ENCODE measurements at places on chromosomes 16 and 17.

DNA sequence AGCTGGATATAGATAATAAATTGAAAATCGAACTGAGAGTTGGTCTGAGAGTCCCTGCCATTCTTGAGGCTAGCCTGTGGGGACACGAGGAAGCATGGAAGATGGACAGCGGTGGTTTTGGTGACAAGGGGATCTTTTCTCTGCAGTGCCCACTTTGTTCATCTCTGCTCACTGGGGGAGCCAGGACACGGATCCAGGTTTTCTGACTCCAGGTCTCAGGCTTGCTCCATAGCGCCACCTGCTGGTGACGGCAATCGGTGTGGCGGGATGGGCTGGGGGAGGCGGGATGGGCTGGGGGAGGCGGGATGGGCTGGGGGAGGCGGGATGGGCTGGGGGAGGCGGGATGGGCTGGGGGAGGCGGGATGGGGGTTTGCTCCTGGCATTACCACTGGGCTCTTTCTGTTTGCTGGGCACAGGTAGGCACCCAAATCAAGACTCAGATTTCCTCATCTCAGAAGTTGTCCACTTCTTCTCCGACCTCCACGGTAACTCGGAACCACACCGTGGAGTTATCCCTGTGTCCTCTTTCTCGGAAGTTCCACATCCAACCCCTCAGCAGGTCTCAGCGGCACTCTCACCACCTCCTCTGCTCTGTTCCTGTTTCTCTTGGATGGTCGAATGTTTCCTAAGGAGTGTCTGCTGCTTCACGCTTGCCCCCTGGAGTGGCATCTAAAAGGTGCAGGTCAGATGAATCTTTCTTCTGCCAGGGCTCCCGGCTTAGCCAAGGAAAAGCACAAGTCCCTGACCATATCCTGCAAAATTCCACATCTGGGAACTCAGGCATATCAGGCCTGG, 142.4 kb downstream of the CYLD start:
- H3K36me3 ChIP-seq, result no peaks in the 10 kb centered on the region
- H3K4me3 ChIP-seq, result no peak overlapping the region
- H3K27me3 ChIP-seq, result no peaks in the 10 kb centered on the region
- H3K4me1 ChIP-seq, result no peaks in the 10 kb centered on the region
- no peak overlapping the region for H3K27ac ChIP-seq
- DNase-seq, result no peak

DNA sequence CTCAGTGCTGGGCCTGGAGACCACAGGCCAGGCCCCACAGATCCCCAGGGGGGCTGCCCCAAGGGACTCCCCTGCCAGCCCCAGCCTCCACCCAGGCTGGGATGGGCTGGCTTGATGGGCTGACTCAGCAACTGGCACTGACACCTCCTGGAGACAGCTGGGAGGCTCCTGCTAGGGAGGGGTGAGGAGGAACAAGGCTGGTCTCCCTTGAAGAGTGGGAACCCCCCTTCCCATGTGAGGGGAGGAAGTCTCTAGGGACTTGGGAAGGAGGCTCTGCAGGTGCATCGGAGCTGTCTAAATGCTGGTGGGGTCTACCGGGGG, 10.4 kb downstream of the NHERF1 start:
- no peaks in the 10 kb centered on the region for H3K4me1 ChIP-seq
- no peak overlapping the region for H3K4me3 ChIP-seq
- H3K27me3 ChIP-seq, result no peaks in the 10 kb centered on the region
- H3K36me3 ChIP-seq, result no peaks in the 10 kb centered on the region
- DNase-seq, result no peak
- H3K27ac ChIP-seq, result no peak overlapping the region

GRCh38 chr16:959232-960040, 11.3 kb downstream of the LMF1 start:
- no peak overlapping the region for H3K4me3 ChIP-seq
- H3K4me1 ChIP-seq, result no peaks in the 10 kb centered on the region
- DNase-seq, result no peak
- H3K27ac ChIP-seq, result no peak overlapping the region

GRCh38 chr17:8728251-8728938, 16.2 kb downstream of the CCDC42 start:
- no peaks in the 10 kb centered on the region for H3K27me3 ChIP-seq
- no peak overlapping the region for H3K27ac ChIP-seq
- no peaks in the 10 kb centered on the region for H3K36me3 ChIP-seq
- DNase-seq, result no peak
- no peaks in the 10 kb centered on the region for H3K4me1 ChIP-seq

- peak; percentile 21 for DNase-seq
- H3K27ac ChIP-seq, result no peak overlapping the region
- no peaks in the 10 kb centered on the region for H3K27me3 ChIP-seq
- H3K36me3 ChIP-seq, result no peaks in the 10 kb centered on the region
- no peaks in the 10 kb centered on the region for H3K4me1 ChIP-seq
These were observed 18.2 kb upstream of the FAM83G start for GRCh38 chr17:19022747-19023146.

- H3K36me3 ChIP-seq, result no peaks in the 10 kb centered on the region
- H3K27me3 ChIP-seq, result no peaks in the 10 kb centered on the region
- H3K4me1 ChIP-seq, result no peaks in the 10 kb centered on the region
- no peak overlapping the region for H3K4me3 ChIP-seq
These were observed 1.3 kb upstream of the ZACN start for GRCh38 chr17:76077584-76078110.

- H3K27me3 ChIP-seq, result no peaks in the 10 kb centered on the region
- no peaks in the 10 kb centered on the region for H3K36me3 ChIP-seq
- no peak overlapping the region for H3K4me3 ChIP-seq
- H3K4me1 ChIP-seq, result no peaks in the 10 kb centered on the region
- no peak overlapping the region for H3K27ac ChIP-seq
- no peak for DNase-seq
These were observed 159.9 kb upstream of the GSE1 start for GRCh38 chr16:85453194-85453678.

DNA sequence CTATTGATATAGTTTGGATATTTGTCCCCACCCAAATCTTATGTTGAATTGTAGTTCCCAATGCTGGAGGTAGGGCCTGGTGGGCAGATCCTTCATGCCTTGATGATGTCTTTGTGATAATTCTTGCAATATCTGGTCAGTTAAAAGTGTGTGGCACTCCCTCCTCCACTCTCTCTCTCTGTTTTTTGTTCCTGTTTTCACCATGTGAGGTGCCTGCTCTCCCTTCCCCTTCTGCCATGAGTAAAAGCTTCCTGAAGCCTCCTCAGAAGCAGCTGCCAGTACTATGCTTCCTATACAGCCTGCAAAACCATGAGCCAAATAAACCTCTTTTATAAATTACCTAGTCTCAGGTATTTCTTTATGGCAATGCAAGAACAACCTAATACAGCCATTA, 47.3 kb downstream of the TOM1L2 start:
- no peaks in the 10 kb centered on the region for H3K27me3 ChIP-seq
- no peak overlapping the region for H3K27ac ChIP-seq
- DNase-seq, result no peak
- no peak overlapping the region for H3K4me3 ChIP-seq

DNA sequence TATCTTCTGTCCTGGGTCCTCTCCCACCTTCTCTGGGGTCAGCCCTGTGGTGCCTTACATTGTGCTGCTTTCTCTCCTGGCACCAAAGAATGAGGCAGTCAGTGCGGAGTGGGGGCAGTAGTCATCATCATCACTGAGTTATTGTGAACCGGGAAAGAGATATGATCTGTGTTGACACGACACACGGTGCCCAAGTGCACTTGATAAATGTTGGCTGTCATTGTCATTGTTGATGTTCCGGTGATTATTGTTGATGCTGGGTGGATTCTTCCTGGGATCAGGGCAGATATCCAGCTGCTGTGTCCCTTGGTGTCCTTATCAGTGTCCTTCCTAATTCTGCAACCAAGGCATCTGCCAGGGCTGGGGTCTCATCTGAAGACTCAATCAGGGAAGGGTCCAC, 121.7 kb downstream of the ABCC6 start:
- H3K36me3 ChIP-seq, result peaks cover 7% of the 10 kb centered on the region
- DNase-seq, result no peak
- no peak overlapping the region for H3K4me3 ChIP-seq

DNA sequence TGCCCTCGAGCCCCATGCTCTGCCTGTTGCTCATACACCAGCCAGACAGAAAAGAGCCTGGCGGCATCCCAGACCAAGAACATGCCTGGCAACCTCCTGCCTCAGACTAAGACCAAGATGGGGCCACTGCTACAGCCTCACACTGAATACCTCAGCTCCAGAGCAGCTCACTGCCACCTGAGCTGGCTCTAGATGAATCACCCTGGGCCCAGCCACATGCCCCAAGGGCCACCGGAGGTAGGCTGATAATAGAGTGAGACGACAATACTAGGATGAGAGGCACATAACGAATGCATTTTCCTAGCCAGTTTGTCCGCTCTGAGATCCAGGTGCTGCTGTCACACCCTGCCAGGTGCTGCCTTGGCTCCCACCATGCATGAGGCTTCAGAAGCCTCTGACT, 13.0 kb downstream of the PIP4K2B start:
- no peaks in the 10 kb centered on the region for H3K4me1 ChIP-seq
- no peaks in the 10 kb centered on the region for H3K27me3 ChIP-seq
- H3K36me3 ChIP-seq, result peaks cover 3% of the 10 kb centered on the region
- DNase-seq, result no peak
- H3K27ac ChIP-seq, result no peak overlapping the region

DNA sequence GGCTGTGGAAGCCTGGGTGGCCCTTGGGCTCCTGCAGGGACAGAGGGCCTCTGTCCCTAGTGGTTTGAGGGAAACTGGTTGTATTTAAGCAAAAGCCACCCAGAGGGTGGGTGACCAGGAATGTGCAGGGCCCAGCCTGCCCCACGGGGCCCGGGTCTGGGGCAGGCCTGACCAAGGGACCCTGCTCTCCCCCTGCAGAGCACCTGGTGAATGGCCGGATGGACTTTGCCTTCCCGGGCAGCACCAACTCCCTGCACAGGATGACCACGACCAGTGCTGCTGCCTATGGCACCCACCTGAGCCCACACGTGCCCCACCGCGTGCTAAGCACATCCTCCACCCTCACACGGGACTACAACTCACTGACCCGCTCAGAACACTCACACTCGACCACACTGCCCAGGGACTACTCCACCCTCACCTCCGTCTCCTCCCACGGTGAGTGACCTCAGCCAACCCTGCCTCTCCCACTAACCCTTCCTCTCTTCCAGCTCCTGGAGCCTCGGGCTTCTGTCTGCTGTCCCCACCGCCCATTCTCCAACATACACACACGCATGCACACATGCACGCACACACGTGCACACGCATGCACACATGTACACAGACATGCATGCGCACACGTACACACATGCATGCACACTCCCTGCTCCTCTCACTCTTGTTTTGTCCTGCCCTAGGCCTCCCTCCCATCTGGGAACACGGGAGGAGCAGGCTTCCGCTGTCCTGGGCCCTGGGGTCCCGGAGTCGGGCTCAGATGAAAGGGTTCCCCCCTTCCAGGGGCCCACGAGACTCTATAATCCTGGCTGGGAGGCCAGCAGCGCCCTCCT, 10.4 kb downstream of the GALK1 start:
- peak; percentile 75 for DNase-seq
- H3K4me1 ChIP-seq, result no peaks in the 10 kb centered on the region
- no peaks in the 10 kb centered on the region for H3K27me3 ChIP-seq
- H3K4me3 ChIP-seq, result no peak overlapping the region
- no peaks in the 10 kb centered on the region for H3K36me3 ChIP-seq
- H3K27ac ChIP-seq, result no peak overlapping the region

- no peak for DNase-seq
- no peak overlapping the region for H3K4me3 ChIP-seq
- peaks cover 15% of the 10 kb centered on the region for H3K36me3 ChIP-seq
- no peaks in the 10 kb centered on the region for H3K27me3 ChIP-seq
- no peak overlapping the region for H3K27ac ChIP-seq
- H3K4me1 ChIP-seq, result no peaks in the 10 kb centered on the region
These were observed 59.8 kb downstream of the PIPOX start for GRCh38 chr17:29102741-29103181.

All from aorta (tissue), 5 donors.